Activated naive CD4-positive, alpha-beta T cell treated with anti-CD3 and anti-CD28 coated beads, Interleukin-2, amount 50 U/mL, for 72 hours (primary cell): ENCODE measurements at places on chromosomes 13 and 19.

DNA sequence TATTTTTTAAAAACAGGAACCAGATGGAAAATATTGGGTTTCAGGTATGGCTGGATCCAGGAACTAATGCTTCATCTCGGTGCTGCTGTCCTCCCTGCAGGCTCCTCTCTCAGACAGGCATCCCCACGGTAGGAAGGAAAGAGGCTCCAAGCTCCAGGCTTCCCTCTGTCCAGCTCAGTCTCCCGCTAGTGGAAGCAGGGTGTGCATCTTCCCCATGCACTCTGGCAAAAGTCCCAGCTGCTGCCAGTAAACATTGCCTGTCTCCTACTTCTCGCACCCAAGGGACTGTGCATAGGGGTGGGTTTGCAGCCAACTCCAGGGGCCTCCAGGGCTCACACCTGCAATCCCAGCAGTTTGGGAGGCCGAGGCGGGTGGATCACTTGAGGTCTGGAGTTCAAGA, 29.2 kb downstream of the IL12RB1 start:
- no peak for DNase-seq

DNA sequence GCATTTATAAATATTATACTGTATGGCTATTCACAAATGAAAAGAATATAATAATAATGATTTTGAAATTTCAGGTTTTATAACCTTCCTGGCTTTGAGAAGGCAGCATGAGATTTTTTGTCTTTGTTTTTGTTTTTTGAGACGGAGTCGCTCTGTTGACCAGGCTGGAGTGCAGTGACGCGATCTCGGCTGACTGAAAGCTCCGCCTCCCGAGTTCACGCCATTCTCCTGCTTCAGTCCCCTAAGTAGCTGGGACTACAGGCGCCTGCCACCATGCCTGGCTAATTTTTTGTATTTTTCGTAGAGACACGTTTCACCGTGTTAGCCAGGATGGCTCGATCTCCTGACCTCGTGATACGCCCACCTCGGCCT, 64.1 kb downstream of the ZNF429 start:
- DNase-seq, result no peak

GRCh38 chr19:2540646-2541454, 64.9 kb downstream of the GADD45B start:
- DNase-seq, result no peak

GRCh38 chr19:2989236-2989946, 12.0 kb downstream of the TLE6 start:
- DNase-seq, result no peak

GRCh38 chr13:42702716-42703115, 78.7 kb upstream of the FAM216B start:
- DNase-seq, result no peak

GRCh38 chr13:23599083-23599925, 29.1 kb downstream of the TNFRSF19 start:
- no peak for DNase-seq

DNA sequence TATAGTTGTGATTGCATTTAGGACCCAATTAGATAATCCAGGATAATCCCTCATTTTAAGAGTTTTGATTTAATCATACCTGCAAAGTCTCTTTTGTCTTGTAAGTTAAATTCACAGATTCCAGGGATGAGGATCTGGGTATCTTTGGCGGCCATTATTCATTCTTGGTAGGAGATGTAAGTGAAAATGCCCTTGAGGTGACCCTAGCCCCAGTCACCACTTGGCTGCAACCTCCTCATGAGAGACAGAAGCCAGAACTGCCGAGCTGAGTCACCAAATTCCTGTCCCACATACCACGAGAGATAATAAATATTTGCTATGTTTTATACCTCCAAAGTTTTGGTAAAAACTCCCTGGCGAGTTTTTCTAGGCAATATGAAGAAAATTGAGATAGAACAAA, 389.4 kb downstream of the RFC3 start:
- no peak for DNase-seq

DNA sequence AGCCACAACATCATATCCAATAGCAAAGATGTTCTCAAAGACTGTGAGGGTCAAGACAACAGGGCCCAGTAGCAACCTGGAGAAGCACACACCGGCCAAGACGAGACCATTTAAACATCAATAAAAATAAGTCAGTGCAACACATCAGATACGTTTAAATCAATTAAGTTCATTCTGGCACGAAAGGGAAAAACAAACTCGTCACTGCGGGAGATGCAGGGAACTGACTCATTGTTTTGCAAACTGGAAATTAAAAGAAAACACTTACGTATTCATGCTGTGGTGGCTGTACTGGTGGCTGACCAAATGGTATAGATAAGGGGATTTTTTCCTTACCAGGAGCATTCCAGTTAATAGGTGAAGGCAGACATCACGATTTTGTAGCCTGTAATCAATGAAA, 26.3 kb upstream of the SLC15A1 start:
- DNase-seq, result no peak

GRCh38 chr13:76446191-76446590, 440.0 kb downstream of the KCTD12 start:
- DNase-seq, result no peak

DNA sequence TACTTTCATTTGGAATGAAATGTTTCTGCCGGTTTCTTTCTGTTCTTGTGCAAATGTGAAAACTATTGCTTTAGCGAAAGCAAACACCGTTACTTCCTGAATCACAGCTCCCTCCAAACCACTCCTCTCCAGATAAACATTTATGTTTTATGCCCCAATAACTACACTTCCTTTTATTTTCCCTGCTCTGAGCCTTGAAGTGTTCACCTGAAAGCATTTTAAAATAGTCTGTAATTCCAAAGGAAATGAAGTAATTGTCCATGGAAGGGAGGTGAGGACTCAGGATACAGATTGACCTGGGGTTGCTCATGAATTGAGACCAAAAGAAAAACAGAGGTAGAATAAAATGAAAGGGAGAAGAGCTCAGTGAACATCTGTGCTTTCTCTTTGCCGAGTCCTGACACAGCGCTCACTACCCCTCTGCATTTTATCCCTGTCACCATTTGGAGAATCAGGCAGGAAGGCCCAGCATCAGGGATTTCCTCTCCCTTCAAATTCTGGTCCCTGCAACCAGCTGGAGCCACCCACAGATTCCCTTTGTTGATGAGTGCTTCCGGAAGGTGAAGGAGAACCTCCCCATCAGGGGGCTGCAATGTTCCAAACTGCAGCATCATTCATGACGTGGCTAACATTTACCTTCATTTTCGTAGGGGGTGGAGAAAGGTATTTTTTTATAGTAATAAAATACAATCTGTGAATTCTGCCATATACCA, 171.9 kb downstream of the ITGBL1 start:
- DNase-seq, result no peak

DNA sequence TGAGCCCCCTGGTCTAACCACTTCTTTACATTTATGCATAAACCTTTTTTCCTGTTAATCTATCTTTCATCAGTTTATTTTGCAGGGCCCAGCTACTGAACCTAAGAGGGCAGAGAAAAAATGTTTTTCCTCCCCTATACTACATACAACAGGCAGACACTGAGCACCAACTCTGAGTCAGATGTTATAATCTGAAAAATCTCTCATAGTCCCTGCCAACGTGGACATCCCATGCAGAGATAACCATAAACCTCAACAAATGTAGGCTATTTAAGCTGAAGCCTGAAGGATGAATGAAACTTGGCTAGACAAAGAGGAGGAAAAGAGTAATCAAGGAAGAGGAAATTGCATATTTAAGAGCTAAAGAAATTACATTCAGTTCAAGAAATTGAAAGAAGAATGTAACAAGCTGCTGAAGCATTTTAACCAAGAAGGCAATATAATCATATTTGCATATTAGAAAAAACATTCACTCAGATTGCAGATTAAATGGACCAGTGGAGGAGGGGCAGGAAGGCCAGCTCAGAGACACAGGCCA, 2.6 kb downstream of the NEK3 start:
- DNase-seq, result no peak

- no peak for DNase-seq
These were observed 50.2 kb upstream of the KLF2 start for GRCh38 chr19:16274447-16274846.

DNA sequence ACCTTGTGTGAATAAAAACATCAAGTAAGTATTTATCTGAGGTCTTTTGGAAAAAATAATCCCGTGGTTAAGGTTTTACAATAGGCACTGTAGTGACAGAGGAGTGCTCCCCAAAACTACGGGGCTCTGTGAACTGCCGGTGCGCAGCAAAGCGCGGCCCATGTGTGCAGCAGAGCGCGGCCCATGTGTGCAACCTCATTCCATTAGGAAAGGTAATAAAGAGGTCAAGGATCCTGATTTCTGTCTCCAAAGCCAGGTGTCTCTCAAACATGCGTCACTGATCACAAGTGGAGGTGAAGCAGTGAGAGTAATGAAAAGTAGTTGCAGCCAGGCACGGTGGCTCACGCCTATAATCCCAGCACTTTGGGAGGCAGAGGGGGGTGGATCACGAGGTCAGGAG, 58.7 kb downstream of the MRPL57 start:
- DNase-seq, result no peak

DNA sequence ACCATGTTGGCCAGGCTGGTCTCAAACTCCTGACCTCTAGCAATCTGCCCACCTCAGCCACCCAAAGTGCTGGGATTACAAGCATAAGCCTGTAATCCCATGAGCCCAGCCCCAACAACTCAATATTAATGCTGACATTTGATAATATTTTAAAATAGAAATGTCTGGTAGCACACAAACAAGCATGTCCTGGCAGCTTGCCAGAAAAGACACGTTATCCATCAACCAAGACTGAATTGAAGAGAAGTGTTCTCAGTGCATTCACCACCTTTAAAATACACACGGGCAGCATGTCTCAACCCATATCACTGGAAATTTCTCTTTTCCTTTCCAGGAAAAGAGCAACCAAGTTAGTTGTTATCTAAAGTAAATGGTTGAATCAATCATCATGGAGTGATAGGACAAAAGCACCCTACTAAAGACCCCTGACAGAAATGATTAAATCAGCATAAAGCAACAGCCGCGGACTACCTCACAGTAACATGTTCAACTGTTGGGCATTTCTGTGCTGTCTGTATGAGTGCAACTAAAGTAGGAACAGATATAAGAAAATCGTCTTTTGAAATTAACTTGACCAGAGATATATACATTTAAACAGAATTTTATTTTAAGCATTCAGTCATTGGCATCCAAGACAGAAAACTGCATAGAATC, 25.0 kb downstream of the LHFPL6 start:
- DNase-seq, result no peak

DNA sequence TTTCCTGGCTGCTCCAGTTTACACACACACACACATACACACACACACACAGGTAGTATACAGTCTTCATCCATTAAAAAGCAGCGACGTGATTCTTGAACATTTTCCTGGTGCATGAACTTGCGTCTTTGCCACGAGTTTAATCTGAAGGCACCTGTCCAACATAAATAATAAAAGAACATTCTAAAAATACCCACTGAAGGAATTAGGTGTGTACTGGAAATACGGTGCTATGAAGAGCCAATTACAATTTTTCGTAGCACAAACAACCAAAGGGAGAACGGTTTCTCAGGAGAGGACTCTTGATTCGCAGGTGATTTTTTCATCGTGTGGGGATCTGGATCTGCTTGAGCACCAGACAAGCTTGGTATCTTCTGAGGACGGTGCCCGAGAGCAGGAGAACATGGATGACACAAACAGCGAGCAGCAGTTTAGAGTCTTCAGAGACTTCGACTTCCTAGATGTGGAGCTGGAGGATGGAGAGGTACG, 61.2 kb downstream of the ZAR1L start:
- DNase-seq, result no peak

DNA sequence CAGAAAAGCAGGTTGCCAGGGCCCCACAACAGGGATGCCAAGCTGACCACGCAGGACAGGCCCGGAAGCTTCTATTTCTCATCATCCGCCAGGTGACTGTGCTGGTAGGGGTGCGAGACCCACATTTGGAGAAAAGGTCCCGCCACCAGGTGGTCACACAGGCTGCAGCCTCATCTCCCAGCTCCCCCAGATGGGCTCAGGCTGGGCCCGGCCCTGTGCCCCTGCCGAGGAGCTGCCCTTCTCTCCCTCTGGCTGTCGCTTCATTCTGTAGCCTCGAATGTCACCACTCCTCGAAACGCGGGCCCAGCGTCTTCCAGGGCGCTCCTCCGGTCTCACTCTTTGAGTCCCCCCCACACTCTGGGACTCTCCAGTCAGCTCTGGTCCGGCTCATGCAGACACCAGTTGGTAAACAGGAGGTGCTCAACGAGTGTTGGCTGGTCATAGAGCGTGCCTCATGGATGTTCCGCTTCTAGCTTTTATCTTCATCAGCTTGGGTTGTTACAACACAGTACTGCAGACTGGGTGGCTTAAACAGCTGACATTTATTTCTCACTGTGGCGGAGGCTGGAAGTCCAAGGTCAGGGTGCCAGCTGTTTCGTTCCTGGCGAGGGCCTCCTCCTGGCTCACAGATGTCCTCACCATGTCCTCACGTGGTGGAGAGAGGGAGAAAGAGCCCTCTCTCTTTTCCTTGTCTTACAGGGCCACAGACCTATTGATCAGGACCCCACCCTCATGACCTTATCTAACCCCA, 87.1 kb downstream of the TEX29 start:
- no peak for DNase-seq

- DNase-seq, result no peak
These were observed 23.5 kb upstream of the MIER2 start for GRCh38 chr19:367963-368629.
